ENCODE measurements at places on chromosomes 12 and 14. TPM values are rescaled to one million over a fixed set of nuclear protein-coding genes. Genes with fewer than 3 reads are reported as not detected.

Gene BCL11B
- total RNA-seq = 0.20 TPM

Gene DIP2B
- 16.7 TPM for total RNA-seq

Gene INHBC
- 0.05 TPM for total RNA-seq

Gene PTCSC3
- total RNA-seq = not detected

Gene CLEC12A
- not detected for total RNA-seq

Gene PRKD1
- 2.4 TPM for total RNA-seq

Gene FAM181A
- total RNA-seq = not detected

Gene VASH1
- 4.2 TPM for total RNA-seq
